ENCODE measurements at places on chromosomes 3 and 15.

- DNase-seq: no peak
Measured at GRCh38 chr15:64480891-64481290, 20.5 kb downstream of the ZNF609 start.

DNA sequence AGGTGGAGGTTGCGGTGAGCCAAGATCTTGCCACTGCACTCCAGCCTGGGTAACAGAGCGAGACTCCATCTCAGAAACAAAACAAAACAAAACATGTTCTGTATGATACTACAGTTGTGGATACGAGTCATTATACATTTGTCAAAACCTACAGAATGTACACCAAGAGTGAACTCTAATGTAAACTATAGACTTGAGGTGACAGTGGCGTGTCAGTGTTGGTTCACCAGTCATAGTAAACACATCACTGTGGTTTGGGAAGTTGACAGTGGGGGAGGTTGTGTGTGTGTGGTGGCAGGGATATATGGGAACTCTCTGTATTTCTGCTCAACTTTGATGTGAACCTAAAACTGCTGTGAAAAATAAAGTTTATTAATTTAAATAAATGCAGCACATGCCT lies 33.0 kb upstream of the GNB5 start:
- no peak for DNase-seq

GRCh38 chr3:196186651-196187573 lies 24.3 kb downstream of the ZDHHC19 start:
- DNase-seq: no peak

GRCh38 chr3:154098376-154098775 lies 22.8 kb upstream of the ARHGEF26 start:
- no peak for DNase-seq

GRCh38 chr3:11917051-11917450 lies 70.4 kb upstream of the TAMM41 start:
- no peak for DNase-seq

GRCh38 chr15:67520321-67521028 lies 456 bp upstream of the C15orf61 start:
- no peak for DNase-seq

DNA sequence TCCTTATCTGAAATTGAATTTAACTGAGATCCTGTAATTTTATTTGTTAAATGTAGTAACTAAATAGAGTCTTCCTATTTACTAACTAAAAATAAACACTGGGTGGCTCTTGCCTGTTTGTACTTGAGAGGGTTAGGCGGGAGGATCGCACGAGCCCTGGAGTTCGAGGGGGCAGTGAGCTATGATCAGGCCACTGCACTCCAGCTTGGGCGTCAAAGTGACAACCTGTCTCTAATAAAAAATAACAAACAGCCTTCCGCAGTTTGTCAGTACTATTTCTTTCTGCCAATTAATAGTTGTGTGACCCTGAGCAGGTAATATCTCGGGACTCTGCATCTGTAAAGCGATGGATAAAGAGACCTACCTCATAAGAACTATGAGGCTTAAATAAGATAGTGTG lies 768 bp upstream of the PDE12 start:
- no peak for DNase-seq

- no peak for DNase-seq
Measured at GRCh38 chr3:141663993-141664392, 74.1 kb upstream of the RNF7 start.

GRCh38 chr3:125129512-125129997 lies 73.8 kb upstream of the HEG1 start:
- DNase-seq: peak; percentile 99

- peak; percentile 67 for DNase-seq
Measured at GRCh38 chr15:84748274-84749110, at the start of gene ZNF592. Gene ZNF592, plus strand, starts transcription at chr15:84748592. Its CDS starts 34,084 bp downstream, at chr15:84782676.

- no peak for DNase-seq
Measured at GRCh38 chr15:31974154-31974794, 56.0 kb upstream of the CHRNA7 start.

DNA sequence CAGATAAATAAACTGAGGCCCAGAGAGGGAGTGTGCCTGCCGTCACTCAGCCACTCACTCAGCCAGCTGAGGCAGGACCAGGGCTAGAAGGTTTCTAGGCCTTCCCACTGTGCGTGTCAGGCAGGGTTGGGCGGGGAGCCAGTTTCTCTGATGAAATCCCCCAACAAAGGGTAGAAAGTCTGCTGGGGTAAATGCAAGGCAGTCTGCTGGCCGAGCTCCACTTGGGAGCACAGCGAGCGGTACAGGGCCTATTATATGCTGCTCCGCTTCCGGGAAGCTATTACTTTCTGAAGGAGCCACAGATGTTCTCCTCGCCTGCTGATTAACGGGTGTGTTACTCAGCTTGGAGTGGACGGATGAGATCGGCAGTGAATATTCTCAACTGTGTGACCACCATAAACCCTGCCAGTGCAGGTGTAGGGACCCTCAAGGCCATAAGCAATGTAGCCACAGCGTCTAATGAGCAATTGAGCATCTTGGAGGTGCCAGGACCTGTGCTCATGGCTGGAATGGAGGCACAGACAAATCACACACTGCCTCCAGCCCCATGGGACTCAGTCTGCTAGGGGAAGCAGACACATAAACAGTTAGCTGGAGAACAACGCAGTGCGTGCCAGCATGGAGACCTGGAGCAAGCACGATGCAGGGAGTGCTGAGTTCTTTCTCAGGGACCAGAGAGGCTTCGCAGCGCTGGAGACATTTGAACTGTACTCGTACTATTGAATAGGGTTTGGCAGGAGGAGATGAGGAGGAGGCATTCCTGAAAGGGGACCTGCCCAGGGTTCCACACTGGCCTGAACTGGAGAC lies 42.1 kb downstream of the CORO2B start:
- DNase-seq: peak; percentile 54

DNA sequence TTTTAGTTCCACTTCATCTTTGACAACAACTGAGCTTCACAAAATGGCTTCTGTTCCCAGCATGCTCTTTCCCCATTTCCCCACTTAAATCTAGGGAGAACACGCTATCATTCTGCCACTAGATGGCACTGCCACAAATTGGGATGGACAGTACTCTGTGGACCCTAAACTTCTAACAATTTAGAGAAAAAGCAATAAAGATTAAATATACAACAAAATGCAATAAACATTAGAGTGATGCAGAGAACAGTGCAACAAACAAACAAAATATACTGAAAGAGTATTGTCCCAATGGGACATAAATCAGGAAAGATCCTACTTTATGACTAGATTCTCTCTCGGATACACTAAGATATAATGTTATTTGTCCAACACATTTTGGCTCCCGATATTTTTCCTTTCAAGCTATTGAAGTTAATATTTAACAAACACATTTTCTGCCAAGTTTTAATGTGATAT lies 169.7 kb upstream of the TMCO5A start:
- DNase-seq: peak; percentile 84

- no peak for DNase-seq
Measured at GRCh38 chr15:82931221-82931620, 21.3 kb downstream of the HOMER2 start.

GRCh38 chr3:20108869-20109268 lies 68.6 kb downstream of the KAT2B start:
- no peak for DNase-seq

- no peak for DNase-seq
Measured at GRCh38 chr15:30865257-30865656, 38.5 kb upstream of the FAN1 start.

DNA sequence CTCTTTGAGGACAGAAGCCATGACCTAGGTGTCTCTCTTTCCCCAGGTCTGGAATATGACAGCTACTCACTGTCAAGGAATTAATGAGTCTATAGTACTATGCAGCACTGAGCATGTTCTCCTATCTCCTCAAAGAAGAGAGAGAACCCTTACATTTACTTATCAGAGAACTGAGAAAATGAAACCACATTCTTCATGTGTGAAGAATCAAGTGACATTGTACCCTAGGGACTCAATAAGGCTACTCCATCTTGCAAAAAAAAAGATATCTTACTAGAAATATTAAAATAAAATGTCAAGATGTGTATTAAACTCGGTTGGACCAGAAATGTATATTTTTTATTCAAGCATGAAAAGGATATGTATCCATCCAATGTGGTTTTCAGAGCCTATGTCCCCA lies 133.2 kb upstream of the COL8A1 start:
- DNase-seq: peak; percentile 44

- peak; percentile 59 for DNase-seq
Measured at GRCh38 chr3:45583021-45583851, 11.3 kb upstream of the LIMD1 start.

- no peak for DNase-seq
Measured at GRCh38 chr3:160330109-160330508, 68.9 kb downstream of the IFT80 start.

DNA sequence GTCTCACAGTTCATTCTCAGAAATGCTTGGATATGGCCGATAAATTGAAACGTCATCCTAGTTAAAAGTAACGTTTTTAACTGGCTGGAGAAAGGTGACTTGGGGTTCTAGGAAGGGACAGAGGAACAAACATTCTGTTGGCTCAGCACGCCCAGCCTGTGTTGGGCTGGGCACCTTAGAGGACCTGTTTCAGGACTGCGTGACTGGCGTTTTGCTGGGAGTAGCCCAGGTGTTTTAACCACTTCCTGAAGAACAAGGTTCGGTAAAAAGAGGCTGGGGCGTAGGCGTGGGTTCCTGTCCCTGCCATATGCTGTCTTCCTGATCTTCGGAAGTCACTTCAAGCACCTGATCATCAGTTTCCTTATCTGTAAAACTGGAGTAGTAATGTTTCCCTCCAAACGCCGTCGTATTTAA lies 1.1 kb upstream of the TLNRD1 start:
- DNase-seq: no peak

DNA sequence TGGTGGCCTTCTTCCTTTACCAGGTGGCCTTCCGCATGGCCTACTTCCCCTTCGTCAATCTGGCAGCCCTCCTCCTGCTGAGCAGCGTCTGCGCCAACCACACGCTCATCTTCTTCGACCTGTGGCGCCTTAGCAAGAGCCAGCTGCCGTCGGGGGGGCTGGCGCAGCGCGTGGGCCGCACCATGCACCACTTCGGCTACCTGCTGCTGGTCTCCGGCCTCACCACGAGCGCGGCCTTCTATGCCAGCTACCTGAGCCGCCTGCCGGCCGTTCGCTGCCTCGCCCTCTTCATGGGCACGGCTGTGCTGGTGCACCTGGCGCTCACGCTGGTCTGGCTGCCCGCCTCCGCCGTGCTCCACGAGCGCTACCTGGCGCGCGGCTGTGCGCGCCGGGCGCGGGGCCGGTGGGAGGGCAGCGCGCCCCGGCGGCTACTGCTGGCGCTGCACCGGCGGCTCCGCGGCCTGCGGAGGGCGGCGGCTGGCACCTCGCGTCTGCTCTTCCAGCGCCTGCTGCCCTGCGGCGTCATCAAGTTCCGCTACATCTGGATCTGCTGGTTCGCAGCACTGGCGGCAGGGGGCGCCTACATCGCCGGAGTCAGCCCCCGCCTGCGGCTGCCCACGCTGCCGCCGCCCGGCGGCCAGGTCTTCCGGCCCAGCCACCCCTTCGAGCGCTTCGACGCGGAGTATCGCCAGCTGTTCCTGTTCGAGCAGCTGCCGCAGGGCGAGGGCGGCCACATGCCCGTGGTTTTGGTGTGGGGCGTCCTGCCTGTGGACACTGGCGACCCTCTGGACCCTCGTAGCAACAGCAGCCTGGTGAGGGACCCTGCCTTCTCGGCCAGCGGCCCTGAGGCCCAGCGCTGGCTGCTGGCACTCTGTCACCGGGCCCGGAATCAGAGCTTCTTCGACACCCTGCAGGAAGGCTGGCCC lies 9.9 kb downstream of the DISP2 start:
- DNase-seq: peak; percentile 87

DNA sequence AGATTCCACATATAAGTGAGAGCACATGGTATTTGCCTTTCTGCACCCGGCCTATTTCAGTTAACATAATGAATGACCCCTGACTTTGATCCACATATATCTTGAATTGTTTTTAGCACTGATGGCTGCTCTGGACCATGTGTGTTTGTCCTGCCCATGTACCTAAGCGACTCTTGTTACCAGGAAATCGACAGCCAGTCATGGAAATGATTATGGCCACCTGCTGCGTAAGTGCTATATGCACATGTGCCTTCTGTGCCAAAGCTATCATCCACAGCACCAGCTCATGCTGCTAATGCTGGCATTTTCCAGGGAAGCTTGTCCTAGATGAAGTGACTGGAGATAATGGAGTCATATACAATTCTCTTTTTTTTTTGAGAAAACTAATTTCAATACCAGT lies 103.7 kb downstream of the PEX5L start:
- DNase-seq: no peak

DNA sequence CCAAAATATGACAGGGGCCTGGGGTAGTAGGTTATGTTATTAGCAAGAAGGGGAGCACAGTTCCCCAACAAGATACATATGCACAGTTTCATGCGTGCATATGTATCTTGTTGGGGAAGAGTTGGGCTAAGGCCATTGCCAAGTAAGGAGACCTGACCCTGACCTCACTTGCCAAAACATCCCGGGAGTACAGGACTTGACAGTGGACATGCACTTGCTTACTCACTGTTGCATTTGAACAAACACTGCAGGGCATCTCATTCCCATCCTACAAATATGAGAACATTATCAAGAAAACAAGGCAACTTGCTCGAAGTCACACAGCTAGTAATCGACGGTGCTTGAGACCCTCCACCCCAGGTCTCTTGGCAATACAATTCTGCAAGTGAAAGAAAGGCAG lies 4.8 kb upstream of the CAMP start:
- DNase-seq: no peak

- DNase-seq: no peak
Measured at GRCh38 chr15:42734076-42734672, 2.8 kb downstream of the CDAN1 start.

DNA sequence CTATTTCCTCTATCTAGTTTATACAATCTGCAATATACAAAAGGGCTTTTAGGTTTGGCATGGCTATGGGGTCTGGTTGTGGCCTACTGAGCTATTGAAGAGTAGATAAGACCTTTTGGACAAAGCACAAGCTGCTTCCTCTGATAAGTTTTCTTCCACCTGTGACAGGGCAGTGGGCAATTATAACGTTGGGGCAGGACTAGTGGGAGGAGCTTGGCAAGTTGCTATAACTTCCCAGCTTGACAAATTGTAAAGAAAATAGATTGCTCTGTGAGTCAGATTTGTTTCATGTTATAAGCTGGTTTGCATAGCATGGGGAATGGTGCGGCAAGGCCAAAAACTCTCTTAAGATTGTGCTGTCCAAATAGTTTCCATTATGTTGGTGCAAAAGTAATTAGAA lies 64.9 kb downstream of the SLC7A14 start:
- no peak for DNase-seq

DNA sequence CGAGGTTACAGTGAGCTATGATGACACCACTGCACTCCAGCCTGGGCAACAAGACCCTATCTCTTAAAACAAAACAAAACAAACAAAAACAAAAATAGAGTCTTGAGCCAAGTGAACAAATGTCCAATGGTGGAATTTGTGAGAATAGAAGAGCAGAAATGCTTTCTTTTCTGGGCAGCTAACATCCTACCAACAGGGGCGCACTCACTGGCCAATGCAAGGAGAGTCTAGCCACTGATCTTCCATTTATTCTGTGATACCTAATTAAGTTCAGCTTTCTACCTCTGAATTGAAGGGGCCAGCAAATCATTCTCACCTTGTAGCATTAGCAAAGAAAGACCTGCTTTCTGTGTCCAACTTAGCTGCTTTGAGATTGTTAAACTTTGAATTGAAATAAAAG lies 301.9 kb upstream of the NR2F2 start:
- DNase-seq: no peak
